ENCODE measurements at places on chromosomes 6 and 20.

- no peak for DNase-seq
Observed at GRCh38 chr20:18879262-18879661, 65.7 kb downstream of the SCP2D1 start.

- DNase-seq, result no peak
Observed at GRCh38 chr20:59987135-59987534, 28.9 kb downstream of the CDH26 start.

DNA sequence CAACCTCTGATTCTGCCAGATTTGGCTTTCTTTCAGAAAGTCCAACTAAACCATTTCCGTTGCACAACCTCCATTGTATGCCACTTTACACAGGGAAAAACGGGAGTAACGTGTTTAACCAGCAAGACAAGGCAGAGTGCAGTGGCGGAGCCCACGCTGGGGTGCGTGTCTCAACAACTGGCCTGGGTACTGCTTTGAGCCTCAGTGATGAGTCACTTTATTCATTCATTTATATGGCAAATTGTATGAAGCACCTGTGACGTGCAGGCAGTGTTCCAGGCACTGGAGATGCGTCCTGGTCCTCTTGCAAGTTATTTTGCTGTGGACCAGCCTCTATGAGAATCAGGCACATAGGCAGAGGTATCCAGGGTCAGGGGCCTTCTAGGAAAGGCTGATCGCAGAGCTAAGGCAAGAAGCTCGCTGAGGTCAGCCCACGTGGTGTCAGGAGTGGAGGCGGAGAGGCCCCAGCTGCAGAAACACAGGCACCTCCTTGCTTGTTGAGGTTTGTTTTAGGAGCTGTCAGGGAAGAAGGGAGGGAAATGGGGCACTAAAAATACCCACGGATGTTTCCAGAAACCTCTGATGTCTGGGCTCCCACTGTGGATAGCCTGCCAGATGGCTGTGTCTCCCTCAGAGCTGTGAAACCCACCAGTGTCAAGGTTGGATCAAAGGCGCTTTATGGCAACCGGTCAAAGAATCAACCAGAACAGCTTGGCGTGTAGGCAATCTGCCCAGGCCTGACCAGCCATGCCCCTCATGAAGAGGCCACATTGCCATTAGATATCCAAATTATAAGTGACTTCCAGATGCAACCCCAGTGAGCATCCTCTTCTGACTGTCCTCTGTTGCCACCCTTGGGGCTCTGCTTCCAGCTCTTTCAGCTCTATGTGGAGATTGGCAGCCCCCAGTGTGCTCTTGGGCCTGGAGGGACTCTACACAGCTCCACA, 157.2 kb downstream of the CD83 start:
- no peak for DNase-seq

DNA sequence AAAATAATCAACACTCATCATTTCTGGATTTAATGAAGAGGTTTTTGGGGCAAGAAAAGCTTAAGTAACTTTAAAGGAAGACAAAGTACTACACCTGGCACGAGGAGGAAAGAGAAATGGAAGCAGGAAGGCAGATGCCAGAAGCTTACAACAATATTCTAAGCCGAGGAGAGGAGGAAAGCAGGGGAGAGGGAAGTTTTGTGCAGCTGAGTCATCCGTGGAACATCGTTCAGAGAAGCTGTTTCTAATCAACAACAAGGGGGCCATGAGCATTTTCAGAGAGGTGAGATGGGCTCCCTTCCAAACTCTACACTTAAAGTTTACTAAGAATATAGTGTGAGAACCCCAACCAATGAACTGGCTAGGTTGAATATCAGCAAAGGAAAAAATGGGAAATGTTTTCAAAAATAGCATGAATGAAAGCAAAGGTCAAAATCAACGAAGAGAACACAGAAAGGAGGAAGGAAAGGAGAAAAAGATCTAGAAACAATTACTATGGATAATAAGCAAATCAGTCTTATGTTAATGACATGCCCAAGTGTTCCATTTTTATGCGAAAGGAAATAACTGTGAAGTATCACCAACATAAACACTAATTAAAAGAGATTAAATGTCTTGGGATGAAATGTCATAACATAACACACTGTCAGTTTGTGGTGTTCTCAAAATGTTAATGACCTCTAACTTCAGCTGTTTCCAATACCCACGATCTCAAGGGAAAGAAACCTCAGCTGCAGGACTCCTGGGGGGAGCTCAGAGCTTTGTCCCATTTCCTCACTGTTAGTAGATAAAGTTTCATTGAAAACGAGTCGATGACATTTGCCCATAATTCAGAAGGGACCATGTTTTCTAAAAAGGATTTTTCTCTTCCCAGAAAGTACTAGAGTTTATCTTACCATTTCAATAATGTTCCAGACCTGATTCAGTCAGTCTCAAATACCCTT, 203.4 kb upstream of the STXBP5 start:
- no peak for DNase-seq

DNA sequence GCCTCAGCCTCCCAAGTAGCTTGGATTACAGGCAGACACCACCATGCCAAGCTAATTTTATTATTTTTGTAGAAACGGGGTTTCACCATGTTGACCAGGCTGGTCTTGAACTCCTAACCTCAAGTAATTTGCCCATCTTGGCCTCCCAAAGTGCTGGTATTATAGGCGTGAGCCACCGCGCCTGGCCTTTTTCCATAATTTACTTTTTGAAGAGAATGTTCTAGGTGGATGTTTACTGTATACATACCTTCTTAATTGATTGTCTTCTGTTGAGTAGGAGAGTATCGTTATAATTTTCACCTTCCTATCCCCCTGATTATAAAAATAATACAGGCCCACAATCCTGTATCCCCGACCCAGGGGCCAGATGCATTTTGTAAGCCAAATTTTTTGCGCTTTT, 174.4 kb downstream of the BCAS1 start:
- DNase-seq, result no peak

- no peak for DNase-seq
Observed at GRCh38 chr6:150865043-150865405, 478 bp upstream of the MTHFD1L start.

DNA sequence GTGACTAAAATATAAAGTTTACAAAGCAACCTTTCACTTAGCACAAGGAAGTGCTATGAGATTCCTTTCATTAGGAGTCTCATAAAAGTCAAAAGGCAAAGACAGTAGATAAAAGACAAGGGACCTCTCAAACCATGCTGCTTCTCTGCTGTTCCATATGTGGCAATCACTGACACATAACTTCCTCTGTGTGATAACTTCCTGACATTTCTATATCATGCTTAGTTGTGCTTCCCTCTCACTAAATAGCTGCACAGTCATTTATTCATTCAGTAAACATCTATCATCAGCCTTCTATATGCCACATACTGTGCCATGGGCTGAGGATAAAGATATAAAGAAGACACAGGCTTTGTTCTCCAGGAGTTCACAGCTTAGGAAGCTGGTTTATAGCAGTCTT, 214.8 kb upstream of the GRIK2 start:
- DNase-seq, result no peak

- DNase-seq, result no peak
Observed at GRCh38 chr20:722822-723644, 45.3 kb downstream of the SLC52A3 start.

DNA sequence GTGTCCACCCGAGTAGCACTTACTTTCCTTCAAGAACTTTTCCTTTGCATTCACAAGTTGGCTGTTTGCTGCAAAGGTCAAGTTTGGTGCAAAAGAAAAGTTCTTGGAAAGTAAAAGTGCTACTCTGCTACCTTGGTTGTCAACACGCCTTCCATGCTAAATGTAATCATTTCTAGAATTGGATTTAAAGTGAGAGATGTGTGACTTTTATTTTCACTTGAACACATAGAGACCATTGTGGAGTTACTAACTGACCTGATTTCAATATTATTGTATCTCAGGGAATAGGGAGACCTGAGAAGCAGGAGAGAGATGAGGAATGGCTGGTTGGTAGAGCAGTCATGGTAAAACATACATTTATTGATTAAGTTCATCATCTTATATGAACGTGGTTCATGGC, 49.7 kb upstream of the IFNGR1 start:
- DNase-seq, result no peak

GRCh38 chr6:2615251-2615650, 135.5 kb downstream of the MYLK4 start:
- DNase-seq, result no peak

DNA sequence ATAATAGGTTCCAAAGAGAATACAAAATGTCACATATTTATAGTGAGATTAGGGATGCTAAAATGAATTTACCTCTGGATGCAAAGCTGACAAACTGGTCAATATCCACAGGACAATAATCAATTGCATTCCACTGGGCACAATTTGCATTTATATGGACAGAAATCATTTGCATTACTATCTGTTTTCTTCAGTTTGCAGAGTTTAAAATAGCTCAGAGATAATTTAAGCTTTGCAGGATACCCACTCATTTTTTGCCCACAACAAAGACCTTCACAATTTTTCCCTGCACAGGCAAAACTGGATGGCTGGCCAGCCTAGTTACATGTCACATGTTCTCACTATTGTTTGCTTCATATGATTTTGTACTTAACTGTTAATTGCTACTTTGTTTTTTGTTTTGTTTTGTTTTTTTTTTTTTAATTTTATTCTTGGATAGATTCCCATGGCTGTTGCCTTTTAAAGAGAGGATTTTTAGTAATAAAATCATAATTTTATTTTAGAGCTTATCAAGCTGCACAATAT, 483.5 kb downstream of the UTRN start:
- no peak for DNase-seq

- DNase-seq, result no peak
Observed at GRCh38 chr20:20317195-20317594, 50.7 kb upstream of the INSM1 start.

DNA sequence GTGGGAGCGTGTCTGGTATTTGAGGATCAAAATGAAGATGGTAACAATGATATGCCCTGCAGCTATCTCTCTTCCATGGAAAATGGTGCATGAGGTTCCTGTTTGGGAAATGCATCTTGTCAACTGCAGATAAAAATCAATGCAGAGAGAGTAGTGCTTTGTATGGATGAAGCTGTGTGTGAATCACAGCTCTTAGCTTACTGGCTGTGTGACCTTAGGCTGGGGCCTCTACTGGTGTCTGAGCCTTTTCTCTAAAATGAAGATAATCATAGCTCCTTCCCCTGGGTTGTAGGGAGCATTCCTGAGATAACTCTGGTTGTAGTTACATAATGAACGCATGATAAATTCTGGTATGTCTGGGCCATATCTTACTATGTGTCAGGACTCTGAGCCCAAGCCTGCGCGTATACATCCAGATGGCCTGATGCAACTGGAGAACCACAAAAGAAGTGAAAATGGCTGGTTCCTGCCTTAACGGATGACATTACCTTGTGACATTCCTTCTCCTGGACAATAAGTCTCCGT, 19.6 kb downstream of the ANGPT4 start:
- DNase-seq, result no peak

DNA sequence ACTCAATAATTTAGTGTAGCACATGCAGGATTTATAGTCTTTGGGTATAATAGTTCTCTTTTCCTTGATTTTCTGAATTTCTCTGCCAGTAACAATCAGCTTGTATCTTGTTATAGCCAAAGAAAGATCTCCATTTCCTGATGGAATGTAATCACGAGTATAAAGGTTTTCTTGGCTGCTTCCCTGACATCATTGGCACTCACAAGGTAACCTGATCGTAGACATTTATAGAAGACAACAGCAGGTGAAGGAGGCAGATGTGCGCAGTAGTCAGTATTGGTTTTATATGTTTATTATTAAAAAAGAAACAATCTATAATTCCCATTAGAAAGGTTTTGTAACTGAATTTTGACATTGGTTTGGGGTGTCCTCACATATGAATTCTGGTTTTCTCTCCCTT, 44.3 kb upstream of the SYNJ2 start:
- no peak for DNase-seq
